ENCODE measurements at places on chromosomes 12 and 14. TPM values are rescaled to one million over a fixed set of nuclear protein-coding genes. Genes with fewer than 3 reads are reported as not detected.

DNA sequence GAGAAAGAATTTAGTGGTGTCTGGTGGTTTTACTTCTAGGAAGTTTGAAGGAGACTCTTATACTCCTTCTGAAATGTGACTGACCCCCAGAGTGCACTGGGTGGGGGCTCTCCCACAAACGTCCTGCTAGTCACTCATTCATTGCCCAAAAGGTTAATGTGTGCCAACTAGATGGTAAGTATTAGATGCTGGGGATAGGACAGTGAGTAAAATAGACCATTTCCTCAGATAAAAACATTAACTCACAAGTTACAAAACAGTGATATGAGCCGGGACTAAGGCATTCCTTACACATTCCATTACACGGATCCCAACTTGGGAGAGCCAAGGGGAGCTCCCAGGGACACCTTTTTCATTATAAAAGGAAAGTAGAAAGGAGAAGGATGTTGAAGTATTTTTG lies 185.1 kb downstream of the ATXN7L3B start:
- DNase-seq = no peak

The KRT7 gene
- 83.1 TPM for polyA plus RNA-seq

- no peak for DNase-seq
These were observed 11.0 kb downstream of the SPTLC2 start for GRCh38 chr14:77605392-77605972.

DNA sequence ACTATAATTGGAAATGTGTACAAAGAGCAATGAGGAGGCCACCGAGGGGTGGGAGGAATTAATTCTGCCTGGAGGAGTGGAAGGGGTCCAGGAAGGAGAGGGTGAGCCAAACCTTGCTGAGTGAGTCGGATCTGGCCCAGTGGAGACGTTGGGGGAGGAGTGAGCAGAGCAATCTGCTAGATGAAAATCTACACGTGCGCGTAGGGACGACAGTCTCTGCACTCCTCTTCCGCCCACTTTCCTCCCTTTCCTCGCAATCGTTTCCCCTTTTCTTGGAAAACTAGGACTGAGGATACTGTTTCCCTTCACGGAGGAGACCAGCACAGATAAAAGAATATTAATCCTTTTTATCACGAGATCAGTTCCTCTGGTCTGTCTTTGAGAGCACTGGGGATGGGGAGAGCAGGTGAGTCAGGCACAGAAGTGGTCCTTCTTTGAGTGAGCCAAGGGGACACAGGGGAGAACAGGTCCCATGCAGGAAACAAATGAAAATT lies 2.9 kb upstream of the NAB2 start:
- peak; percentile 84 for DNase-seq

The SDR9C7 gene
- polyA plus RNA-seq = 0.16 TPM

- DNase-seq = no peak
These were observed 377.5 kb downstream of the ALG10 start for GRCh38 chr12:34399631-34400410.

- no peak for DNase-seq
These were observed 1180.6 kb downstream of the VRK1 start for GRCh38 chr14:97977651-97978261.

GRCh38 chr12:109047081-109047805 lies 5.1 kb upstream of the USP30 start:
- DNase-seq = no peak

GRCh38 chr12:32115404-32116104 lies 8.9 kb downstream of the BICD1 start:
- no peak for DNase-seq

DNA sequence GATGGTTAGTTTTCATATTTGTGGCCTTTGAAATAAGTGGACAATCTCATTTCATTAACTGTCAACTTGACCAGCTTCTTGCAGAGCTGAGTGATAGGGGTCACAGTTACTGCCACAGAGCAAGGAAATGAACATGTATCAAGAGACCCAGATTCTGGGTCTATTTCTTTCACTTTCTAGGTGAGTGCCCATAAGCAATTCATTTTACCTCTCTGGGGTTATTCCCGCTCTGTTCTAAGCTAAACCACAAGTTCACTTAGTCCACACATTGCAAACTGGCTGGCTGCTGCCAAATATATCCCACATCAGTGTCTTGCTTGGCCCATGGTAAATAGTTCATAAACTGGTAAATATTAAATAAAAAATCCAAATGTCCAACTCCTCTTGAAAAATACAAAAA lies 29.9 kb downstream of the GPHB5 start:
- no peak for DNase-seq

- no peak for DNase-seq
These were observed 7.9 kb upstream of the GPRC5A start for GRCh38 chr12:12883369-12884001.

GRCh38 chr14:43764433-43764832 lies 742.6 kb downstream of the FSCB start:
- no peak for DNase-seq
